Activated CD4-positive, CD25-positive, alpha-beta regulatory T cell treated with anti-CD3 and anti-CD28 coated beads, Interleukin-2, amount 50 U/mL, for 16 hours (primary cell): ENCODE measurements at places on chromosomes 12 and 14.

DNA sequence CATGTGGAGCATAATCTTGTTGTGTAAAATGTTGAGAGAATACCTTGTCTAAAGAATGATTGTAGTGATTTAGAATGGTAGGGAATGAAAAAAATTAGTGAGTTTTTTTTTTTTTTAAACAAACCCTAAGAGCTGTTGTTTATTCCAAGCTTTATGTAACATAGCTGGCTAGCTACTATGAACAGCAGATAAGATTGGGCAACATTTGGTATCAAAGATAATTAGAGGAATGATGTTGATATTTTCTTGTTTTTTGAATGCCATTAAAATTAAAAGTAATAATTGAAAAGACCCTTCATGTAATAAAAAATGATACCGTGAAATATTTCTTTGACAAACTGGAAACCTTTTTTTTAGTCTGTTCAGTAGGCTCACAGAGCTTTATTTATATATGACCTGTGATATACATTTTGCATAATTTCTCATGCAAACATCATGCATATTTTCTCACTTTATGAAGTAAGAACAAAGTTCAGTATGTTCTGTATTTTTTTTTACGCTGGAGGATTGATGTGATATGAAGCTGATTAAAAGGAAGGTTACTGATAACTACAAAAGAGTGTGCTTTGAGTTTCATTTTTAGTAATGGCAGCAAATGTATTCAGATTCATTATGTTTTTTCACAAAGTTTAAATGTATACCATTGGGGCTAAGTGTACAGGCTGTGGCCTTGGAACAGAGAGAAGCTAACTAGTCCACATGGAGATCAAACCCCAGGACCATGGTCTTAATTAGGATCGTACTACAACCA is 8.1 kb downstream of the CPSF6 start:
- DNase-seq: no peak

DNA sequence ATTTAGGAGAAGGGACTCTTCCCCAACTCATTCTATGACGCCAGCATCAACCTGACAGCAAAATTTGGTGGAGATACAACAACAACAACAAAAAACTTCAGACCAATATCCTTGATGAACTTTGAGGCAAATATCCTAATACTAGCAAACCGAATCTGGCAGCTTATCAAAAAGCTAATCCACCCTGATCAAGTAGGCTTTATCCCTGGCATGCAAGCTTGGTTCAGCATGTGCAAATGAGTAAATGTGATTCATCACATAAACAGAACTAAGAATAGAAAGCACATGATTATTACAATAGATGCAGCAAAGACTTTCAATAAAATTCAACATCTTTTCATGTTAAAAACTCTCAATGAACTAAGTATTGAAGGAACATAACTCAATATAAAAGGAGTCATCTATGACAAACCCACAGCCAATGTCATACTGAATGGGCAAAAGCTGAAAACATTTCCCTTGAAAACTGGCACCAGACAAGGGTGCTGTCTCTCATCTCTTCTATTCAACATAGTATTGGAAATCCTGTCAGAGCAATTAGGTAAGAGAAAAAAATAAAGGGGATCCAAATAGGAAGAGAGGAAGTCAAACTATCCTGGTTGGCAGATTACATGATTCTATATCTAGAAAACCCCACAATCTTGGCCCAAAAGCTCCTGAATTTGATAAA is 233.3 kb downstream of the CCDC59 start:
- DNase-seq: no peak

DNA sequence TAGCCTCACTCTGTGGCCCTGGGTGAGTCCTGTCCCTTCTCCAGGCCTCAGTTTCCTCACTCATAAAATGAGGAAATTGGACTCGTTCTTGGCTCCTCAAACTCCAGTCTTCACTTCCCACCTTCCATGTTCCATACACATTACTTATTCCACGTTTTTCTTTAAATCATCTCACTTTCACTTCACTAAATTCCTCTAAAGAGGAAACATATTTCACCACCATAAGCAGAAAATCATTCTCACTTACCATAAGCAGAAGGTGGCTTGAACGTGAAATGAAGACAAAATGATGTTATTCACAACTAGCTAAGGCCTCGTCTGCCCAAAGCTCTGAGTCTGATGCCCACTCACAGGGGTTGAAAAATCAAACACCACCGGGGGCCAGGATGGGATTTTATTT is 278.3 kb downstream of the ADGRD1 start:
- no peak for DNase-seq

GRCh38 chr14:21300892-21301291 is 21.0 kb downstream of the RPGRIP1 start:
- no peak for DNase-seq

GRCh38 chr14:71964716-71965115 is 32.5 kb downstream of the RGS6 start:
- no peak for DNase-seq

- no peak for DNase-seq
Observed at GRCh38 chr12:89354612-89355067, 2.3 kb upstream of the DUSP6 start.

GRCh38 chr14:78849952-78850351 is 679.8 kb downstream of the NRXN3 start:
- DNase-seq: no peak

GRCh38 chr14:56172571-56172971 is 54.4 kb downstream of the PELI2 start:
- no peak for DNase-seq

DNA sequence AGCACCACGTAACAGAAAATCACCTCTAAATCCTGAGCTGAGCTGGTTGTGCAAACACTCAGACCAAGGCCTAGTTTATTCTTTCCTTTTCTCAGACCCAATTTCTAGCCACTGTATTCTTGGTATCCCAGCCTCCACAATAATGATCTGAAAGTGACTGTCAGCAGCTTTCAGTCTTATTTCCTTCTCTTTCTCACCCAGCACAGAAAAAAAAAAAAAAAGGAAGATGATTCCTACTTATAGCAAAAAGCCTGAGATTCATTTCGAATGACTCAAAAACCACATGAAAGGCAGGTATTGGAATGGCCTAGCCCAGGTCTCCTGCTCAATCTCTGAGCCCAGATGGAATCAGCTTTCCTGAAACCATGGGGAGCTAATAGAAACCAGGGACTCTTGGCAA is 298.6 kb upstream of the PPFIA2 start:
- no peak for DNase-seq

- DNase-seq: no peak
Observed at GRCh38 chr14:21309238-21309636, 29.4 kb downstream of the RPGRIP1 start.

GRCh38 chr14:45610318-45610717 is 357.3 kb upstream of the MIS18BP1 start:
- no peak for DNase-seq

DNA sequence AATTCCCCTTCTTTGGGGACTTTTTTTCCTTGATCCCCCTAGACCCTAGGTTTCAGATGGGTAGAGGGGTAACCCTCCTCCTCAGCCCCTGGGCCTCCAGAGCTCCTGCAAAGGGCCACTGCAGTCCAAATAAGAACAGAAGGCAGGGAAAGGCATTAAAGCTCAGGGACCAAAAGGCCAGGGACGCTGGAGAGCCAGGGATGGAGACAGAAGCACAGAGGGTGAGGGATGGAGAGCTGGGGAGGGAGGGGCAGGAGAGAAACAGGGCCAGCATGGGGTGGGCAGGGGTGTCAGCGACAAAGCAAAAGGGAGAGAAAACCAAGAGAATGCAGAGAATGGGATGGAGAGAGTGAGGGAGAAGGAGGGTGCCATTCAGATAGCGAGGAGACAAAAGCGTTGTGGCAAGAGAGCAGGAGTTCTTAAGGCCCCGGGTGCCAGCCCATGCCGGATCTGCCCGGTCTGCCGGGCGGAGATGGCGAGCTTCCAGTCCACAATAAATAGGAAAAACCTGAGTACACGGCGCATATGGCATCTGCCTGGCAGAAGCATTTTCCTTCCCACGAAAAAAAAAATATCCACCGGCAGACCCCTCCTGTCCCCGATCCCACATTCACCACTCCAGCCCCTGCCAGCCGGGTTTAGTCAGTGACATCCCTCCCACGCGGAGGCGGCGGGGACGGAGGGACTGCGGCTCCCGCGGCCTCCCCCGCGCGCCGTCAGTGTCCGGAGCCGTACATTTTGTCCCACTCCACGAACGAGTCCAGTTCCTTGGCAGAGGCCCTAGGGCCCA is 28.6 kb downstream of the FIGNL2 start:
- no peak for DNase-seq

GRCh38 chr14:36661506-36662257 is at the start of gene PAX9:
TSS of gene PAX9 (plus strand) at chr14:36661860. CDS start at chr14:36662090, 230 bp downstream.
- no peak for DNase-seq

GRCh38 chr12:1611803-1612572 is 17.0 kb upstream of the WNT5B start:
- DNase-seq: no peak

- no peak for DNase-seq
Observed at GRCh38 chr12:77337362-77337761, 272.0 kb upstream of the E2F7 start.

DNA sequence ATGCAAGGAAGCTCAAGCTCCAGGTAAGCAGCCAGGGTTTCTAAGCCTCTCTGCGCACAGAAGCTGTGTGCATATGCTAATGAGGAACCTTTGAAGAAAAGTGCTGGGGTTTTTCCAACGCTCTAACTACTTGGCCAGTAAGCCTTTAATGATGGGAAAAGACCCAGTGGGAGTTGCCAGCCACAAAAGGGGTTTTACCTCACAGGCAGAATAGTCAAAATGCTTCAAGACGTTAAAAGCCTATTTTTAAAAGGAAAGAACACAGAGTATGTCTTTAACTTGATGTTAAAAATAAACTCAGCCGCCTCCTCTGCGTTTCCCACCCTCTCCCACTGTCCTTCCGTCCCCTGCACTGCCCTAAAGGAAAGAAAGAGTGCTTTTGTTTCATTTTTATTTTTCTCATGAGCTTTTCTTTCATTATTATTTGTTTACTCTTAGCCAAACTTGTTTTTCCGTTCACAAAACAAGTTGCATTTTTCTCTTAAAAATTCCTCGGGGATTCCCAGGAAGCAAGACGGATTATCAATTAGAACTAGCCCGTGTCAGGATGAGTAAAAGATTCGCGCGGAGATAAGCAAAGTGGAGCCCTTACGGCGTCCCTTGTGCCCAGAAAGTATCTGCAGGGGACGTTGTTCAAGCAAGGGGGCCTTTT is 209.8 kb upstream of the NUDT4 start:
- DNase-seq: no peak

DNA sequence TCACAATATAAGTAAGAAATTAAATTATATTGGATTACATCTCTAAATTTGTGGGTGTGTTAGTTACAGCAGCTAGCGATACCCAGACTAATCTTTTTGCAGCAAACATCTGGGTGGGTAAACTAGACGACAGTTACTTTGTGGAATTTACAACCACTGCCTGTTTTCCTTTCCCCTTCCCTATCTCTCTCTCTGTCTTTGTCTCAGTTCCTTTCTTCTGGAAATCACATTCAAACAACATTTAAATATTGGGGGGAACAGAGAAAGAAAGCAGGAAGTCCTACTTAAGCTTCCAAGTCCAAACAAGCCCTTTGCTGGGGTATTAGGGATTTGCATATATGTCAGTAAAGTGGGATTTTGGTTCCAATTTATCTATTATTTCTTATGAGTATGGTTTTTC is 97.6 kb downstream of the WIF1 start:
- no peak for DNase-seq

DNA sequence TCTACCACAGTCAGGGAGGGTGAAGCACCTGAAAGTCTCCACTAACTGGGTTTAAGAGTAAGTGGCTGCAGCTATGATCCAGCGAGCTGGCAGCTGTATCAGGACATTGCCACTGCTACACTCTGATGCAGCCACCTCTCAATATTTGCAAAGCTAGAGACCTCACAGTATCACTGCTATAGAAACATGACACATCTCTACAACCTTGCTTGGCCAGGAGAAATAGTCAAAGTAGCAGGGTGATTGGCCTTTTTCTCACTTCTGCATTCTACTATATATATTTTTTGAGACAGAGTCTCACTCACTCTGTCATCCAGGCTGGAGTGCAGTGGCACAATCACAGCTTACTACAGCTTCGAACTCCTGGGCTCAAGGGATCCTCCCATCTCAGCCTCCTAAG is 9.3 kb upstream of the FMNL3 start:
- DNase-seq: no peak

- no peak for DNase-seq
Observed at GRCh38 chr12:107436836-107437235, 248.8 kb upstream of the PWP1 start.

GRCh38 chr12:1948883-1949282 is 30.4 kb upstream of the CACNA2D4 start:
- DNase-seq: no peak

- DNase-seq: no peak
Observed at GRCh38 chr14:98498019-98498885, 773.7 kb downstream of the BCL11B start.

DNA sequence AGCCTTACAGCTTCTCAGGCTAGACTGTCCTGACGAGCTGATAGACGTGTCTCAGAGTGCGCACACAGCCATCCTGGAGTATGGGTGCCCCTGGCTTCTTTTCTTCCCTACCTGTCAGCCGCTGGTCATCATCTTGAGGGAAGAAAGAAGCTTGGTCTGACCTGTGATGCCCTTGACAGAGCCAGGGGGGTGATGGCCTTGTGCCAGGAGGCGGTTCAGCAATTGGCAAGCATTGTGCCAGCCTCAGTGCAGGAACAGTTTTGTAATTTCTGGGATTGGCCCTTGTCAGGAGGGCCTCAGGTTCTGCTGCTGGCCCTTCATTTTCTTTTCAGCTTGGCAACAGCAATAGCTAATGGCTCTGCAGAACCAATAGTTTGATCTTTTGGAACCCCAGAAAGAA is 80.1 kb downstream of the ADCK1 start:
- DNase-seq: no peak

DNA sequence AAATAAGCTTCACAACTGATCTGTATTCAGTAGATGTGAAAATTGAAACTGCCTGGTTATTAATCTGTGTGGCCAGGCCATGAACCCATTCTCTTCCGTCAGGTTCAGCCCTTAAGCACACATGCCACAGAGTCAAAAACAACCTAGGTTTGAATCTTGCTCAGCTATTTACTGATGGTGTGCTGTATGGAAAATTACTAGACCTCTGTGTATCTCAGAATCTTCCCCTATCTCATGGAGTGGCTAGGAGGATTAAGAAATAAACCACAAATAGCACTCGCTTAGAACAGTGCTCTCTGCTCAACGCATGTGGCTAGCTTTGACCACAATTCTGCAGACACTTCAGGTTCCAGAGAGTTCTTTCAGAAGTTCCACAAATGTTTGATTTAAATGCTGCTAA is 240.7 kb upstream of the PLEKHG7 start:
- DNase-seq: no peak

DNA sequence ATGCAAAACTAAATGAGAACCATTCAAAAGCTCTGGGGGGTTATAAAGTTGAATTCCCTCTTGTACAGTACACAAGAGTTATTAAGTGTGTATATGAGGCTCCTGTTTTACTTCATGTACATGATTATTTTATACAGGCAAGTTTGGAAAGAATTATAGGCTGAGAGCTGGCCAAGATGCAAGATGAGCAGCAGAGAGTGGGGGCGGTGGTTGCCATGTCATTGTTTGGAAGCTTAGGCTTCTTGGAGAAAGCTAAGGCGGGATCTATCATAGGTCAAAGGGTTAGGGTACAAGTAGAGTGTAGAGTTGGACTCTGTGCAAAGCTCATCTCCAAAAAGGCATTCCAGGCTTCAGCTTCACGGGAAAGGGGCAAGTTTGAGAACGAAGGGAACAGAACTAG is 297.1 kb upstream of the TBX3 start:
- no peak for DNase-seq
